Activated CD4-positive, alpha-beta T cell treated with anti-CD3 and anti-CD28 coated beads, Interleukin-2, Interleukin-4, amounts not matched to agents 100 ng/mL and 50 ng/mL, durations not matched to agents 16 hours and 8 hours (primary cell): ENCODE measurements at places on chromosomes 3 and 15.
A peak's percentile ranks its signal among the peaks of the same experiment; 100 is the strongest.

DNA sequence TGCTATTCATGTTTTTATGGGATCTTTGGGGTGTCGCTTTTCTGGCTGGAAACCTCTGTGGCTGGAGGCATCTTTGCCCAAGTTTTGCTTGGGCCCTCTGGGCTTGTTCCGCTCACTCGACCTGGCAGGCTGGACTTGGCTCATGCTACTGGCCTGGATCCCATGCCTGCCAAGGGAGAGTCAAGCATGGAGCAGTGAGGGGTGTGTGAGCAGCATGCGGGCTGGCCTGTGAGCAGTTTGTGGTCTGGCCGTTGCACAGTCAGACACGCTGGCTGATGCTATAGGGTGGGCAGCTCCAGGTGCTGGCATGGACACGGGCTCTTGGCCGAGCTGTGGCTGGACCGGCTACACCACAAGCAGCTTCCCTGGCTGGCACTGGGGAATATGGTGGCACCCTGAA, 491.1 kb downstream of the AGBL1 start:
- no peak for DNase-seq

DNA sequence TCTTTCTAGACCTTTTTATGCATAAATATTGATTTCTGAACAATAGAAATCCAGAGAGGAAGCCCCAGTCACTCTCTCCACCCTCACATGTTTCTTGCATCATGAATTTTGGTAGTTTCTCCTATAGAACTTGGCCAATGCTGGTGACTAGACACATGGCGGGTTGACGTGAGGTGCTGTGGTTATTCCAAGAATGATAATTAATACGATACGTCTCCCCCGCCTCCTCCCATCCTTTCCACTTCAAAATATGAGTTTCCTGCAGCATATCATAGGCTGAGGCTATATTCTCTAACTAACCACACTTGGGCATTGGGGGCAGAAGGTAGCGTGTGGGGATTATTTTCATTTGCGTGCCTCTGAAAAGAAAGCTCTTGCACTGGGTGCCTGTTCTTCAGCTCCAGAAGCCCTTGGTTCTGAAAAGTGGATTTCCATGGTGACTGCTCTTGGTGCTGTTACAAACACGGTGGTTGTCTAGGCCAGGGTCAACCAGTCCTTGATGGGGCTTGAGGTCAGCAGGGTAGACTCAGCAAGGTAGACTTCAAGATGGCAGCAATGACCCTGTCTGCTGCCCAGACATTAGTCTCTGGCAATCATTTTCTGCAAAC, 5.3 kb downstream of the TNFSF10 start:
- DNase-seq: peak; percentile 85

- no peak for DNase-seq
Observed at GRCh38 chr15:53910236-53910849, 67.9 kb upstream of the UNC13C start.

DNA sequence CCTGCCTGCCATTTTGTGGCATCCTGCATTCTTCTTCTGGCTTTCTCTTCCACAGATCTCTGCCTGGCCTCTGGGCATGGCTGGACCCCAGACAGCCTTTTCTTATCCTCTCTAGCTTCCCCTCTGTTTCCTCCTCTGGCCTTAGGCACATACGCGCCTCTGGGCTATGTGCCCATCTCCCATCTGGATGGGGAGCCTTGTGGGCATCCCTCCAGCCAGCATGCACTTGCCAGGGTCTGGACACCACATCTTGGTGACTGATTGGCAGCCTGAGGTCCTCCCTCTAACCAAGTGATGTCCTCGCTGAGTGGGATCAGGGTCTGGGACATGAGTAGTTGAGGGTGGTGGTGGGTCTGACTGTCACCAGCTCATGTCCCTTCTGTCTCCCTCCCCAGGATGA, 12.8 kb downstream of the PLEKHO2 start:
- no peak for DNase-seq

- DNase-seq: no peak
Observed at GRCh38 chr3:123632161-123632655, 47.4 kb upstream of the HACD2 start.
